Sciatic nerve (tissue), 2 donors: ENCODE measurements at places on chromosomes 2 and 18. TPM values are rescaled to one million over a fixed set of nuclear protein-coding genes. Genes with fewer than 3 reads are reported as not detected.

HOXD13 gene
- not detected for total RNA-seq

SERPINB13 gene
- total RNA-seq = not detected

DNA sequence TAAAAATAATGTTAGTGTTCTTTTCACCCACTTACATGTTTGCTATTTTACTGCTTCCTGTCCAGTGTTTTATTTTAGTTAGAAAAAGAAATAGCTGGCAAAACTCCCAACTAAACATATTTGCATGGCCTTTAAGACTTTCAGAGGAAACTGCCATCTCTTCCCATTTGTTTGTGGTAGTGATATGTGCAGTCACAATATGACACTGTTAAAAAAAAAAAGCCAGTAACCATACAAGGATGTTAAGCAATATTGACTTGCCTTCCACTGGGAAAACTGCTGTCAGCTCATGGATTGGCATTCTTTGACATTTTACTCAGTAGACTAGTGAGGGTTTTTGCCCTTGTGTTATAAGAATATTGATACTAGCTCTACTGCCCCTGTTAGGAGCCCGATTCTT, 29.1 kb downstream of the XIRP2 start:
- no peak for DNase-seq

DNA sequence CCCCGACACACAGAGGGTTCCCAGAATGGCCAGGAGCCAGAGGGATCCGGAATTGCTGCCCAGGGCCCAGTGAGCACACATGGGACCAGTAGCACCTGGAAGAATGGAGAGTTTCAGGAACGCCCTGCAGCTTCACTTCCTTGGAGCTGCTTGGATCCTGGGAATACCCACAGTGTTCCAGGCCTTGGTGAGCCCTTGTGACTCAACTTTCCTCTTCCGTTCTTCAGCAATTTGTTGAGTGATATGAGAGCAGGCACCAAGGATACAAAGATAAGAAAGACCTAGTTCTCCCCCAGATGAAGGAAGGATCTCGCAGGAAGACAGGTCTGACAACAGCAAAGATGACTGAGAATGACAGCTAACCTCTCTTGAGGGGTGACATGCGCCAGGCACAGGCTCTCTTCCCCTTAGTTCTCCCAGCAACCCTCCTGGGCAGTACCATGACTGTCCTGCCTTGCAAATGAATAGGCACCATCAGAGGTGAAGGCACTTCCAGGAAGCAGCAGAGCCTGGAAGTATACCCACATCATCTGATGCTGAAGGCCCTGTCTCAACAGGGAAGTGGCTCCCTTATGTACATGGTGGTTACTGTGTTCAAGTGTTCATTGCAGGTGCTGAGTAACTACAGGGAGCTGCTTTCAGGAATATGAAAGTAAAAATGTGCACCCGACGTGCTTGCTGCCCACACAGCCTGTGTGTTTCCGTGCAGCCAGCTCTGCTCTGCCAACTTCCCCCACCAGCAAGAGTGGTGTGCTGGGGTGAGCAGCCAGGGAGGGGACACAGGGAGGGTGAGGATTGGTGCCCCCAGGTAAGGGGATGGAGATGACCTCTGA, 116.2 kb downstream of the STPG4 start:
- DNase-seq = no peak

- DNase-seq = no peak
These were observed 28.7 kb downstream of the MTERF4 start for GRCh38 chr2:241073166-241074064.

- no peak for DNase-seq
These were observed 71.8 kb upstream of the STPG4 start for GRCh38 chr2:47226923-47227220.

- DNase-seq = no peak
These were observed 47.8 kb upstream of the CREB1 start for GRCh38 chr2:207481924-207482323.

- no peak for DNase-seq
These were observed 60.5 kb downstream of the COX7A2L start for GRCh38 chr2:42300527-42300926.

BMP10 gene
- total RNA-seq = not detected

DNA sequence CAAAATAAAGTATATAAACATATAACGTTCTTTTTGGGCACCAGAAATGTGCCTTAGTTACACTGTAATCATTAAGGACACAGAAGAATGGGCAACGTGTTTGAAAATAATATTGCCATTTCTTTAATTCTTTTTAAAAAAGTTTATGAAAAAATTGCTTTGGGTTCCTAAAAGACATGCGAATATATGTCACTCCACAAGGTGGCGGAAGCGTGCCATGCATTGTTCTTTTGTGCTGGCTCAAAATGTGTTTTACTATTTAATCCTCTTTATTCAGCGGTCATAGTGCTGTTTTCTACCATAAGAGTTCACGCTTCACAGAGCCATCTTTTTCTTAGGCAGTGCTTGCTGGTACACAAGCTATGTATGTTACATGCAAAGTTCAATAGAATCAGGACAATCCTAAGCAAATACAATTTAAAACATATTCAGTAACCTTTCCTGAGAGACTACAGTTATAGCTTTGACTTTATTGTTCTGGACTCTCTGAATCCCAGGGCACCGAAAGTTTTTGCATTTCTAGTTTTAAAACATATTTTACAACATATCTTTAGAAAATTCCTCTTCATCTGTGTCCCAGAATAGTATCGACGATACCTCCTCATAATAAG, 147.8 kb upstream of the ERBB4 start:
- peak; percentile 72 for DNase-seq

VIT gene
- total RNA-seq = 67.9 TPM

DNA sequence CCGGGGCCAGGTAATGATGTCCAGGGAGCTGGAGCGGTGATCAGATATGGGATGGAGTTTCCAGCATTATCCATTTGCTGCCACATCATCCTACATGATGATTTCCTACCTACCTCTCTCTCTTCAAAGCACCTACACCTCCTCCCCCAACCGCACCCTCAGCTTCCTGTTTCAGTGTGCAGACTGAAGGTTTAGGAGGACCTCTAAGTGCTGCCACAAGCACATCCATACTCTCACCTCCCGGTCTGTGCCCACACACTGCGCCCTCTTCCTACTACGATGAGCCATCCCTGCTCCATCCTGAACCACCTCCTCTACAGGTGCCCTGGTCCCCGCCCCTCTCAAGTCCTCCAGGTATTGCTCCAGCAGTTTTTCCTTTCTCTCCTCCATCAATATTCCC, 123.7 kb downstream of the ALPK2 start:
- no peak for DNase-seq

GRCh38 chr2:137747509-137747908, 216.8 kb upstream of the HNMT start:
- no peak for DNase-seq

DNA sequence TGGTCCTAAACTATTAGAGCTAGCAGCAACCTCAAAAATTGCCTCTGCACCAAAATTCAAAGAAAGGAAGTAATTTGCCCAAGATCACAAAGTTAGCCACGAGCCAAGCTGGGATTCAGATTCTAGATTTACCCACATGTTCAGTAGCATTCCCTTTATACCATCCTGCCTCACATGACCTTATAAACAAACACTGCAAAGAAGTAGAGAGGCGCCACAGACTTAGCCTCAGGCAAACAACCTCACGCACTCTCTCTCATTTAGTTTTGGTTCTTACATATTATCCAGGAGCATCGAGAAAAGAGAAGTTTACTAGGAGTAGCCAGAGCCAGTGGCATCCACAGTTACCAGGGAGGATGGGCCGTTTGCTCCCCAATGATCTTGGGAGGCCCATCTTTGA, 226.6 kb downstream of the OSR1 start:
- no peak for DNase-seq

DNA sequence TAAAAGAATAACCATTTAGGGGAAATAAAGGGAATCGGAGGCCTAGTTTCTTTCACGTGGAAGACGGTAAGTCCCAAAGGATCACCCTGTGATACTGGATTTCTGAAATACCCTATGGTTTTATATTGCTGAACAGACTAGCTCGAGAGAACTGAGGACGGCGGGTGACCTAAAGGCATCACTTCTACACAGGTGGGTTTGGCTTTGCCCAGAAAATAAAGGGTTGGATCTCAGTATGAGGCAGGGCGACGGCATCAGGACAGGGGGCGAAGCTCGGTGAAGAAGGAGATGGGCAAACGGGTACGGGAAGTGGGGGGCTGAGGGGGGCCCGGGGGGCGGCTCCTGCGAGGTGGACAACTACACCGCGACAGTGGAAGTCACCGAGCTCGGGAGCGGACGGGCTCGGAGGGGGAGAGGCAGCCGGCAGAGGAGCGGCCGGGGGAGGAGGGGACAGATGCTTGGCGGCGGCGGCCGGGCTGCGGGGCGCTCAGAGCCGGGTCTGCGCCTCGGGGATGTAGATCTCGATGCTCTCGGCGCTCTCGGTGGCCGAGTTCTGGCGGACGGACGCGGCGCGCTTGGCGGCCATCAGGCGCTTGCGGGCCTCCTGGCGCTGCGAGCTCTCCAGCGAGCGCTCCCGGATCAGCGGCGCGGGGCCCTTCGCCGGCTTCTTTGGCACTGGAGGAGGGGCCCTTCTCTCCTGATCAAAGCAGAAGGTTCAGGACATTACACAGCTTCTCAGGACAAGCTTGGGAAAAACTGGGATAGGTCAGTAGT, 48.9 kb downstream of the TGIF1 start:
- peak; percentile 59 for DNase-seq

SULT1C4 gene
- 12.5 TPM for total RNA-seq

TM4SF20 gene
- not detected for total RNA-seq

GRCh38 chr2:189526241-189526640, 54.3 kb downstream of the SLC40A1 start:
- no peak for DNase-seq

DNA sequence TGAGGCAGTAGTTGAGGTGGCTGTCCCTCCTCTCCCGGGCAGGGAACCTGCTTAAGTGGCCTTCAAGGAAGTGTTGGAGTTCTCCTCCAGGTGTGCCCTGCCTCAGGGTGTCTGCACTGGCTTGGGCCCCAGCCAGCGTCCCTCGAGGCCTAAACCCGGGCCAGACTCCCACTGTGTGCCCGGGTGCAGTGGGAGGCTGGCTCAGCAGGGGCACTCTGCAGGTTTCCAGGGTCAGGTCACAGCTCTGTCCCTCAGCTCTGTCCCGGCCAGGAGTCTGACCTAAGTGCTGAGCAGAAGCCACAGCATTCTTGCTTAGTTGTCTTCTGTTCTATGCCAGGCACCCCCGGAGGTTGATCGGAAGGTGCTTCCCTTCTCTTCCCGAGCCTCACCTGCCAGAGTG, 69.0 kb upstream of the OTOS start:
- no peak for DNase-seq

GRCh38 chr2:227214622-227215041, 50.2 kb downstream of the COL4A3 start:
- DNase-seq = no peak

- DNase-seq = no peak
These were observed 1043.3 kb upstream of the PIK3C3 start for GRCh38 chr18:40911582-40912254.

DNA sequence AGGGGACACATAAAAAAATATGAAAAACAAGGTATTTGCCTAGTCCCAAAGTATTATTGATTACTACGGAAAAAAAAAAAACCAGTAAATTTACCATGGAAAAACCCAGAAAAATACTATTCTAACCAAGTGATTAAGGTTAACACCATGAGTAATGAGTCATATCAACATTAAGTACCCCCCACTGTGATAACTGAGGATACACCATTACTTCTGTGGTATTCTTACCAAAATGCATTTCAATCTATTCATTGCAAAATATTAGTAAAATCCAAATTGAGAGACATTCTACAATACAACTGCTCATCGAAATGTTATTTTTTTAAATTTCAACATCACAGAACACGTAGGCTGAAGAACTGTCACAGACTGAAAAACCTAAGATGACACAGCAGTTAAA, 669.8 kb downstream of the ZEB2 start:
- DNase-seq = no peak

GRCh38 chr2:43225788-43226557, 433 bp downstream of the ZFP36L2 start:
- peak; percentile 84 for DNase-seq

ABCG8 gene
- total RNA-seq = not detected

FAP gene
- 10.4 TPM for total RNA-seq

CRYBA2 gene
- not detected for total RNA-seq

UGT1A4 gene
- total RNA-seq = not detected

BIN1 gene
- 62.8 TPM for total RNA-seq

ZC3H6 gene
- total RNA-seq = 37.7 TPM

CHAC2 gene
- 0.80 TPM for total RNA-seq

DNA sequence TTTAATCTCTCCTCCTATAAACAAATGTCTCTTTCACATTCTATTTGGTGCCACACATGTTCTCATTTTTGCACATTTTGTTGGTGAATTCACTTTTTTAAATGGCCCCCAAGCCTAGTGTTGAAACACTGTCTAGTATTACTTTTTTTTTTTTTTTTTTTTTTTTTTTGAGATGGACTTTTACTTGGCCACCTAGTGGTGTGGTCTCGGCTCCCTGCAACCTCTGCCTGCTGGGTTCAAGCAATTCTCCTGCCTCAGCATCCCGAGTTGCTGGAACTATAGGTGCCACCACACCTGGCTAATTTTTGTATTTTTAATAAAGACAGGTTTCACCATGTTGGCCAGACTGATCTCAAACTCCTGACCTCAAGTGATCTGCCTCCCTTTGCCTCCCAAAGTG, 273.8 kb upstream of the SLC14A2 start:
- no peak for DNase-seq

CFLAR gene
- total RNA-seq = 210 TPM

- no peak for DNase-seq
These were observed 75.3 kb downstream of the SDC1 start for GRCh38 chr2:20149703-20150030.

- no peak for DNase-seq
These were observed 11.8 kb upstream of the CCBE1 start for GRCh38 chr18:59708988-59709387.

DNA sequence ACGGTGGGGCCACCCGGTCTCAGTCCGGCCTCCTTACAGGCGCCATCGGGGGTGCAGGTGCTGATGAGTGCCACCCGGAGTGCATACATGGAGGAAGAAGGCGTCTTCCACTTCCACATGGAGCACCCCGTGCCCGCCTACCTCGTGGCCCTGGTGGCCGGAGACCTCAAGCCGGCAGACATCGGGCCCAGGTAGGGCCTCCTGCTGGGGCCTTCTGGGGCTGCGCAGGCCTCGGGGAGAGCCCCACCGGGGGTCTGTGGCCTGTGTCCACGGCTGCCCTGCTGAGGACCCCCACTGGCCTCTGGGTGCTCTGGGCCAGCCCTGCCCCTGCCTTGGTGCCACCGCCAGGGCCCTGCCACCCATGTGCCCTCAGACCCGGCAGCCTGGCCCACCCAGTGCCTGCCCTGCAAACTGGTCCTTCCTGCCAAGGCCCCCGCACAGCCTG, 4.8 kb downstream of the RNPEPL1 start:
- DNase-seq = no peak

- no peak for DNase-seq
These were observed 858 bp downstream of the TP53I3 start for GRCh38 chr2:24083567-24084385.

GRCh38 chr2:189047171-189047888, 73.2 kb downstream of the COL3A1 start:
- no peak for DNase-seq

DNA sequence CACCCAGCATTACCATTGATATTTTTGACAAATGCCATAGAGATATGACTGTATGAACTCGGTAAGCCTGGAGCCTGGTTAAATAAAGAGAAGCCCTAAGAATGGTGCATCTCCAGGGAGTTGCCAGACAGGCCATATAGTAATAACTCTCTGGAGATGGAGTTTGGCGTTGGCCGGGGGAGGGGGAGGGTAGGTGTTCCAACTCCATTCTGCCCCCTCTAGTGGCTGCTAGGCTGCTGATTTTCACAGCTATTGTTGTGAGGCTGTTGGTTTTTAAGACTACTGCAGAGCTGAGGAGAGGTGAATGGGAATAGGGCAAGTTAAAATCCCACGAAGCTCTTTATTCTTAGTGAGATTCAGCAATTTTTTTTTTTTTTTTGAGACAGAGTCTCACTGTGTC, 99.9 kb downstream of the GALNT14 start:
- DNase-seq = no peak
